Activated T-helper 1 cell treated with anti-CD3 and anti-CD28 coated beads, Interleukin-2, amount 50 U/mL, for 16 hours (primary cell): ENCODE measurements at places on chromosomes 6 and 20.

GRCh38 chr6:87608802-87609201 lies 18.9 kb downstream of the ORC3 start:
- DNase-seq, result no peak

- no peak for DNase-seq
Measured at GRCh38 chr20:25053255-25054031, 4.5 kb downstream of the ACSS1 start.

DNA sequence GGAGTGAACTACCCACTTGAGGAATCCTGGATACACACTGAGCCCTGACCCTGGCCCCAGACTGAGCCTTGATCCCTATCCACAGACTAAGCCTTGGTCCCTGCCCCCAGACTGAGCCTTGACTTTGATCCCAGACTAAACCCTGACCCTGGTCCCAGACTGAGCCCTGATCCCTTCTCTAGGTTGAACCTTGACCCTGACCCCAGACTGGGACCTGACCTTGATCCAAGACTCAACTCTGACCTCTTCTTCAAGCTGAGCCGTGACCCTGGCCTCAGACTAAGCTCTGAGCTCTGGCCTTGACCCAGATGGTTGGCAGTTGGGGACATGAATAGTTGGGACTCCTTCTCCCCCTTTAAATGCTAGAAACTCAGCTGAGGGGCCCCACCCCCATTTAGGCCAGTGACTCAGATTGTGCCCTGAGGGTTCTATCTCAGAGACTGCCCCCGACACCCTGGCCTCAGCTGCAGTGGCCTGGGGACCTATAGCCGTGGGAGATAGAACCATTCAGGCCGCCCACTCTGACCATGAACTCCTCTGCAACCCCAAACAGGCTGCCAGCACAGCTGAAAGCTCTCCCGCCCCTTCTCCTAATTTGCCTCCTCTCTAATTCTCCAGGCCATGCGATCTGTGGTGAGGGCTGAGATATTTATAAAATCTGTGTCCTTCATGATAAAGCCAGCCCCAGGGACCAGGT lies 84.7 kb downstream of the DLGAP4 start:
- DNase-seq, result no peak

- DNase-seq, result no peak
Measured at GRCh38 chr6:1916334-1917070, 306.8 kb downstream of the FOXC1 start.

DNA sequence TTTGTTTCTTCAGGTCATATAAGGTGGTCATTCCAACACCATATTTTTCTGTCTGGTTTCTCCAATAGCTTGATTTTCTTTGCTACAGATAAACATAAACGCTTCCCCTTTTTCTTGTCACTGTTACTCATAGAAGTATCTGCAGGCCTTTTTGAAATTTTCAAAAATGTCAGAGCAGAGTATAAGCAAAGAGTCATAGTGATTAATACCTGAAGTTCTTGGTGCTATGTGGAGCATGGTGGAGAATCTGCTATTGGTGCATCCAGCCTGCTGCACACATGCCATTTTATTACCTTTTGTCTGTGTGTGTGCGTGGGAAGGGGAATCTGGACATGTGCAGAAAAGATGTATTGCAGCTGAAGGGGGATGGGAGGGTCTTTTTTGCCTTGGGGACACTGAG lies 19.7 kb downstream of the STX11 start:
- no peak for DNase-seq

- DNase-seq, result no peak
Measured at GRCh38 chr6:27593200-27593818, 120.4 kb upstream of the ZNF184 start.

DNA sequence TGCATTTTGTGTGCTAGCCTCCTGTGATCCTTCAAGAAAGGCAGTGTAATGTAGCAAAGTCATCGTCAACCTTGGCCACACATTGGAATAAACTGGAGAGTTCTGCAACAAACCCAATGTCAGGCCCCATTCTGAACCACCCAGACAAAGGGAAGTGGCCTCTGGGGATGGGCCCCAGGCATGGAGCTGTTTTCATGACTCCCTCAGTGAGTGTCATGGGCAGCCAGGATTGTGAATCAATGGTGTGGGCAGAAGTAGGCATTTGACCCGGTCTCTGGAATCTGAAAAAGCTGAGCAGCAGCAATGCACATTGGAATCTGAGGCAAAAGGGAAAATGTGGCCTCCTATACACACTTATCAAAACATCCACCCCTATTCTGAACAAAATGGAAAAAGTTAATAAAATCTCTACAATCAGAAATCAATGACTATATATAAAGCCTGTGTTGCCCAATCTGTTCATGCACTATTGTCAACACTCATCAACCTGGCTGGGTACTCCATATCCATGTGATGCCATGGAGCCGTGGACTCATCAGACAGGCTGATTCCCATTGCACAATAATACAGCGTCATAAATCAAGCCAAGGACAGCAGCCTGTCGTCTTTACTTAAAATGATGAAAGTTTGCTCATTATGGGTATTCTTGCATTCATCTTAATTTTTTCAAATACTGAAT lies 134.9 kb upstream of the STMND1 start:
- no peak for DNase-seq

DNA sequence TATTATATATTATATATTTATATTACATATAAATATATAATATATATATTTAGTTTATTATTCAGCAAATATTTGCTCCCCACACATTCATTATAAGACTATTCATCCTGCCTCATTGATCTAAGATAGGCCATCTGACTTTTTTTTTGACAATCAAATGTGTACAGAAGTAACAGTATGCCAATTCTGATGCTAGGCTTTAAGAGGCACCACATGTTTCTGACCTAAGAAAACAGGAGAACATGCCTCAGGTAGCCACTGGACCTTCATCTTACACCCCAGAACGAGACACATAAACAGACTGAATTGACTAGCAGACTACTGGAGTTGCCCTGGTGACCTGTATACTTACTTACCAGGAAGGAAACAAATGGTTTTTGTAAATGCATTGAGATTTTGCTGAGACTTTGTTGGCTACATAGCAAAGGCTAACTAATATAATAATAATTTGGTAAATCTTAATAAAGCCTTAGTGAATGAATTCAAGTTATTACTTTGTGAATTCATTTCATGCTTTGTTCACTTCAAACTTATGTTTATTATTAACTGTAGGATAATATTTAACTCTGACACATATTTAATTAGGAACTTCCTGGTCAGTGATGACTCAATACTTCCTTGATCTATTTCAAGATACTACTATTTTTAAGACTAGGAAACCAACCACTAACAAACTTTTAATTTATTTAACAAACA lies 13.4 kb upstream of the MYO6 start:
- DNase-seq, result no peak

DNA sequence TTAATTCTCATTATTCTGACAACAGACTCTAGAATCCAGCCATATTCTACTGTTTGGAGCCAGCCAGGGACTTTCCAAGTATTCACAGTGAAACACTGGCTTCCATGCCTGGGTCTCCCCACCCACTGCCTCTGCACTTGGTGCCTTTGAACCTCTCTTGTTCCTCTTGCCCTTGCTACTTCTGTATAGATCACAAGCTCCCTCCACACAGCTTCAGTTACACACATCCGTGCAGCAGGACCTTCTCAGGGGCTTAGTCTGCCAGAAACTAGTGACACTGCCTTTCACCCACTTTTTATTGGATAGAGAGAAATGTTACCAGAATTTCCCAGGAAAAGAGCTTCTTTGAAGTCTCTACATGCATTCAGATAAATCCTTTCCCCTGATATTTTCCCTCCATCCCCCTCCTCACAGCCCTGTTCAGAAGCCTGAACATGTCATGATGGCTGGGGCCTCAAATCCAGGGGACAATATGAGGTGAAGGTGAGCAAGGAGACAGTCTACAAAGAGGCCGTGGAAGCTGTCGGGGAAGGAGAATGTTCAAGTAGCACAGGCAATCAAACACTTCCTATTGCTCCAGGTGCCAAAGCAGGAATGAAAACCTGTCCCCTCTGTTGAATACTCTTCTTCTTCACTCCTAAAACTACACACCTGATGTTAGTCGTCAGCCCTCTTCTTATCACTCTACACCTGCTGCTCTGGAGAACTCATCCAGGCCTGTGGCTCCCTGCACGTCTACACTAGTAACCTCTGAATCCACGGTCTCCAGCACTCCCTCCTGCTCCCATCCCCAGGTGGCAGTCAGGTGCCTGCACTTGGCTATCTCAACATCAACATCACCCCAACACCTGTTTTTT lies 20.2 kb upstream of the HLA-DOA start:
- DNase-seq, result no peak

GRCh38 chr6:3948866-3949265 lies 99.7 kb downstream of the FAM50B start:
- no peak for DNase-seq

GRCh38 chr20:2244993-2245392 lies 50.8 kb upstream of the TGM3 start:
- DNase-seq, result no peak

DNA sequence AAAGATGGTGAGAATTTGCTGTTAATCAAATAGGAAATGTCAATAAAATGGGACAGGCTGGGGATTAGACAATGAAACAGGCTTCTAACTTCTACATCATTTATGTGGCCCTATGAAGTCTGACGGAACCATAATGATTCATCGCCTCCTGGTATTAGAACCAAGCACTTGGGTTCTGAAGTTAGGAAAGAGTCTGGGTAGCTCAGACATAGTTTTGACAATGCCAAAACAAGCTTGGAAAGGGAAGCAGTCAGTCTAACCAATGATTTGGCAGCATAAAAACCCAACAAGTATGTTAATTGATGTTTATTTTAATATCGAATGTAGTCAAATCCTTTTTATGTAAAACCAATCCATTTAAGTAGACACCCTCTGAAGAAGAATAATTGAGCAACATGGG lies 160.8 kb upstream of the RSPO3 start:
- no peak for DNase-seq

- no peak for DNase-seq
Measured at GRCh38 chr6:139473231-139473701, 98.8 kb upstream of the CITED2 start.

DNA sequence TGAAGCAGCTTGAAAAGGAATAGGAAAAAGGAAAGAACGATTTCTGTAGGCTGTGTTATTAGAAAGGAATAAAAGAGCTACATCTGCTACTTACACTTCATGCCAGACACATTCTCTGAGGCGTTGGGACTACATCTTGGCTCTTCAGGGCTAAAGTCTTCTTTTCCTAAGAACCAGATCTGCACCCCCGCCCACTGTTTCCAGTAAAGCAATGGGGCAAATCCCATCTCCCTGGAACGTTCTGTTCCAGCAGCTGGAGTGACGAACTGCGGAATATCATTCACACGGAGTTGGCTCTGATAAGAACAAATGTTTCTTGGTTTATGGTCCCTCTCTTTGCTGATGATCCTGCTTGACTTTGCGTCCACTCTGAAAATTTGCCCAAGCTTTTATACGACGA lies 26.9 kb downstream of the FAM50B start:
- DNase-seq, result no peak

GRCh38 chr6:112522587-112522986 lies 175.5 kb downstream of the RFPL4B start:
- DNase-seq, result no peak

DNA sequence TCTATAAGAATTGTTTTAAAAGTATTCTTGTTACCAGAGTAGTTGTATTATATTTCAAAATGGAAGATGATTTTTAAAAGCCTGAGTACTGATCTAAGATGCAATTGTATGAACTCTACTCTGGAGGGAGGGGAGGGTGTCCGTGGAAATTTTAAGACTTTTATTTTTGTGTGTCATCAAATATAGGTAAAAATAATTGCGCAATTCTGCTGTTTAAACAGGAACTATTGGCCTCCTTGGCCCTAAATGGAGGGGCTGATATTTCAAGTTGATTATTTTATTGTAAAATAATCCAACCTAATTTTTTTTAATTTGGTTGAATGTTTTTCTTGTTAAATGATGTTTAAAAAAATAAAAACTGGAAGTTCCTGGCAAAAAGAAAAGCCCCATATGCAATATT lies 38.1 kb upstream of the RPP40 start:
- no peak for DNase-seq

- no peak for DNase-seq
Measured at GRCh38 chr20:51969191-51969590, 166.9 kb upstream of the SALL4 start.

DNA sequence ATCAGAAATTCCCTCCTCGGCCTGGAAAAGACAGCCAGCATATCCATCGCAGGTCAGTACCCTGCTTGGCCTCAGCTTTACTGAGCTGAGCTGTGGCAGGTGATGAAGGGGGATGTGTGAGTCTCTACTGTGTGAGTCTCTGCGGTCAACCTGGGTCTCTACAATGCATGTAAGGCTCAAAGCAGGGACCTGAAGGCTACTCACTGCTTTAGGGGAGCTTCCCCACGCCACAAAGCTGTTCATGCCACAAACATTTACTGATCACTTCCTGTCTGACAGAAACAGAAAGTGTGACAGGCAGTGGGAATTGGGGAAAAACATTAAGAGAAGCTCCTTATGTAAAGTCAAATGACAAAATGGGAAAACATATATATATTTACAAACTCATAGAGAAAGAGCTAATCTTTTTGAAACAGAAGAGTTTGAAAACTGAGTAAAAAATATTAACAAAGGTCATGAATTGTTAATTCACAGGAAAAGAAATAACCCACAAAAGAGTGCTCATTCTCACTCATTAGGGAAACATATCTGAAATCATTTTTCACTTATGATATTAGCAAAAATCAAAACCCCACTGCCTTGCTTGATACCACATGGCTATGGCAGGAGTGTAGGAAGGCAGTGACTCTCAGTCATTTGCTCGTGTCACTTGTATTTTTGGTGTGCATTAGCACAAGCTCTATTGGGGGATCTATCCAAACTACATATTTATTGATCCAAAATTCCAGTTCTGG lies 5.8 kb downstream of the BTN3A3 start:
- DNase-seq, result no peak

DNA sequence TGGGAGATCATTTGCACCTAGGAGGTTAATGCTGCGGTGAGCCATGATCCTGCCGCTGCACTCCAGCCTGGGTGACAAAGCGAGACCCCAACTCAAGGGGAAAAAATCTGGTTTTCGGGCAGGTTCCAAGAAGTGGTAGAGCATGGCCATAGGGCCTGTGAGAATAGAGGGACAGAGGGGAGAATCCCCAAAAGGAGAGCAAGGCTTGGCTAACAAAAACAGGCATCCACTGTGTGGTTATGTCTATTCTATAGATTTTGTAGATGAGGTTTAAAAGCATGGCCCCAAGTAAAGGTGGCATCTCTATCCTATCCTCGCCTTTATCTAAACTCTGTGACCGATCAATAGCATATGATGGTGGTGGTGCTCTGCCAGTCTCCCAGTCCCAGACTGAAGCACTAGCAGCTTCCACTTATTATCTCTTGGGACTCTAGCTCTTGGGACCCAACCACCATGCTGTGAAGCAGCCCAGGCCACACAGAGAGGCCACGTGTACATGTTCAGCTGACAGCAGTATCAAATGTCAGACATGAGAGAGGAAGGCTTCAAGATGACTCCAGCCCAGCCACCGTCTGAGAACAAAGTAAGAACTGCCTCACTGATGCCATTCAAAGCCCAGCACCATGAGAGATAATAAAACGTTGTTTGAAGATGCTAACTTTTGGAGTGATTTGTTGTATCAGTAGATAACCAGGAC lies 27.7 kb downstream of the EIF2S2 start:
- no peak for DNase-seq
